Renal pelvis (tissue), 12 donors: ENCODE measurements at places on chromosomes 1 and 21.
A peak's percentile ranks its signal among the peaks of the same experiment; 100 is the strongest.

DNA sequence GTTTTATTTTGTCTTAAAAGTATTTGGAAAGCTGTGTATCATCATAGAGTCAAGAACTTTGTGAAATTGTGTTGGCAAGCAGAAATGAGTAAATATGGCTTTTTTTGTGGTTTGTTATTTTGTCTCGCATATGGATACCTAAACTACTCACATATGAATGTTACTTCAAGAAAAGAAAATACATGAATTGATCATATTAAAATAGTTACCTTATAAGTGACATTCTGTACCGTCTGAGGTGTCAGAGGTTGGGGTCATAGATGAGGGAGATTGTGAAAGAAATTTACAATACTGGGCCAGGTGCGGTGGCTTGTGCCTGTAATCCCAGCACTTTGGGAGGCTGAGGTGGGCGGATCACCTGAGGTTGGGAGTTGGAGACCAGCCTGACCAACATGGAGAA, 31.3 kb upstream of the AXDND1 start:
- no peak for DNase-seq

DNA sequence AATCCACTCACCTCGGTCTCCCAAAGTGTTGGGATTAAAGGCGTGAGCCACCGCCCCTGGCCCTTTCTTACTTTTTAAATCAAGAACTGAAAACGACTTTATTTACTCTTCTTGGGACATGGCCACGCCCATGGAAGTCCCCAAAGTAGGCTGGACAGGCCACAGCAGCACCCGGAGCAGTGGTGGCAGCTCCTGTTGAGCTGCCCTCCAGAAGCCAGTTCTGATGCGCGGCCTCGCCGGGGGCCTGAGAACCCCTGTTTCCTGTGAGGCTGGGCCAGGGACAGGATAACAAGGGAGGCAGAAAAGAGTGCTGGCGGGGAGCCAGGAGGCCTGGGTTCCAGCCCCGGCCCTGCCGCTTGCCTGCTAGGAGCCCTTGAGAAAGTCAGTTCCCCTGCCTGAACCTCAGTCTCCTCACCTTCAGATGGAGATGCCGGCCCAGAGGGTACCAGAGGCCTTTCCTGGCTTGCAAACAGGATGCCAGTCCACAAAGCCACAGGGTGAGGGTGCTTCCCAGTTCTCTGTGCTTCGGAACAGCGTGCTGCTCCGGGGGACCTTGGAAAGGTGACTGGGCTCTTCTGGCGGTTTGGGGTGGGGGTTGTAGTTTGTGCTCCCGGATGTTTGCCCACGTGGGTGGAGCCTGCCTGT, 59.4 kb downstream of the RUNX3 start:
- DNase-seq, result no peak

GRCh38 chr1:155260276-155260675, 1.9 kb downstream of the SCAMP3 start:
- DNase-seq, result no peak

GRCh38 chr1:12556368-12556930, 61.6 kb downstream of the DHRS3 start:
- DNase-seq, result peak; percentile 70

- no peak for DNase-seq
Observed at GRCh38 chr1:77975907-77976306, 3.0 kb downstream of the FUBP1 start.

- no peak for DNase-seq
Observed at GRCh38 chr1:145792484-145792883, 31.4 kb downstream of the RNF115 start.

DNA sequence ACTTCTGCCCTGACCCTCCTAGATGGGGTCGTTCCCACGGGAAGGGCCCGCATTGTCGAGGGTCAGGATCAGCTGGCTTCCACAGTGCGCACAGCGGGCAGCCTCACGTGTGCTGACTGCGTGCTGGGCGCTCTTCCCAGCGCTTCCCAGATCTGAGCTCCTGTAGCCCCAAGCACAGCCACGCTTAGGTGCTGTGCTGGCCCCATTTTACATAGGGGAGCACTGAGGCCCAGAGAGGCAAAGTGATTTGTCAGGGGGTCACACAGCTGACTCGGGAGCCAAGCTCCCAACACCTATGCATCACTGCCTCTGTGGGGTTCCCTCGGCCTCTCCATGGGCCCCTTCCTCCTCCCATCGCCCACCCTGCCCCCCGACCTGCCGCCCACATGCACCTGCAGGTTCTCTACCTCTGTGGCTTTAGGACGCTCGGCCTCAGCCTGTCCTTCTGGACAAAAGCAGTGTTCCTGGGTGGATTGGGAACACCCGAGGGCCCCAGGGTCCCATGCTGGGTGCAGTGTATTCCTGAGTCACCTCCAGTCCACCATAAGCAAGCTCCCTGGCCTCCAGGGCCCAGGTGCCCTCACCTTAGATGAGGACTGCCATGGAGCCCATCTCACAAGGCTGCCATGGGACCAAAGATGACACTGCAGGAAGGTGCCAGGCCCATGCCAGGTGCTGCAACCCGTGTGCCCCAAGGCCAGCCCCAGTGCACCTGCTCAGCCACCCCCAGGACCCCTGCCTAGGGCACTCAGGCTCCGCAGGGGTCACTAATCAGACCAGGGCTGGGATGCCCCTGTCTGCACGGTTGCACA, 23.3 kb downstream of the TFF3 start:
- no peak for DNase-seq

GRCh38 chr1:59866462-59866861, 51.7 kb downstream of the HOOK1 start:
- DNase-seq, result no peak

GRCh38 chr1:157312082-157312812, 174.1 kb upstream of the ETV3 start:
- no peak for DNase-seq

- DNase-seq, result no peak
Observed at GRCh38 chr1:56710646-56711045, 65.5 kb downstream of the PRKAA2 start.

DNA sequence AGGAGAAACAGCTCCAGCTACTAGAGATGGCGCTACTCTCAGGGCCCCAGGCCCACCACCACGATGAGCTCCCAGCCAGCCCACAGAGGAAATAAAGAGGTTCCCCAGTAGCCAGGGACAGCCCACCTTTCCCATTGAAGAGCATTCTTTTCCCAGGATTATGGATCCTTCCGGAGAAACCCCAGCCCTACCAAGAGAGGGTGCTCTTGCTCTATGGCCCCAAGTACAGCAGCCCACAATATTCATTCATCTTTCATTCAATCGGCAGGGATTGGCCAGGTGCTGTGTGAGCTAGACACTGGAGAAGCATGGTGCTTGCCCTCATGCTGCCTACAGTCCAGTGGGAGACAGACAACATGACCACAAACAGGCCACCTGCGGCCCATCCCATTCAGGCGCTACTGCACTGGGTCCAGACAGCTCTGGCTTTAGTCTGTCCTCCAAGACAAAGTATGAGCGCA, 29.9 kb downstream of the PMVK start:
- DNase-seq, result no peak

DNA sequence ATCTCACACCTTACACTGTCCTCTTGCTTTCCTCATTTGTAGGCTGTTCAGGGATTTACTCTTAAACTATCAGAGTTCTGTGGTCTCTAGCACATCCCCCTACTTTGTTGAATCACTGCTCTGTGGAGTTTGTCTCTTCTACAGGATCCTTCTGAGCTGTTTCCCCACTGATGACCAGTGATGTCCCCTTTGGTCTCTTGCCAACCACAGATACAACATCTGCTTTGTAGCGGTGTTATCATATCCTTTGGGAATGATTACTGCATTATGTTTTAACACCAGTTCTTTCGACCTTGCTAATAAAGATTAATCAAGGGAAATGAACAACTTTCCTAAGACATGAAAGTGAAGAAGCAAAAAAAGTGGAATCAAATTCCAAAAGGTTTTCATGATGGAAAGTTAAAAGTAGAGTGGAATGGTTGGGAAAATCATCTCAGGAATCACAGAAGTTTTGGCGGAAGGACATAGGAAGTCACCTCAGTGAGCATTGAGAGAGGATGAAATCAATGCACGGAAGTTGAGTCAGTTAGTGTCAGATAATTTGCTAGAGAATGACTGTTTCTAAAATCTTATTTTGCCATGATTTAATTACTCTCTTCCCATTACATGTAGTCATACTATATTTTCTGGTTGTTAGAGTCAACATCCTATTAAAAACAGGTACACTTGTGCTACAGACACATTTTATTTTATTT, 11.2 kb downstream of the OR10K2 start:
- DNase-seq, result no peak

GRCh38 chr1:56448529-56449300, 130.6 kb downstream of the PLPP3 start:
- DNase-seq, result no peak

DNA sequence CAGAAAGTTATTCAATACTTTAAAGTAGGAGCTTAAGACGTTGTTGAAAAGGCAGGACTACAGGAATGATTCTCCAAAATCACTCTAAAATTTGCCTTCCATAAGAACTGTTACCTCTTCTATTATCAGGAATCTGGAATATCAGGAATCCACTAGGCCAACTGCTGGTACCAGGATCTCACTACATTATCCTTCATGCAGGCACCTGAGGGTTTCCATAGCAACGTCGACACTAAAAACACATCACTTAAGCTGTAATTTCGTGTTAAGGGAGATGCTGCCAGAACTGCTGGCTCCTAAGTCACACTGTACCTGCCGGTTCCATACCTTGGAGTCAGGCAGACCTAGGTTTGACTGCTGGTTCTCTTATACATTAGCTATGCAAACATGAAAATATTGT, 139.7 kb upstream of the C1orf87 start:
- no peak for DNase-seq

GRCh38 chr1:167502719-167503462, 15.4 kb downstream of the CD247 start:
- DNase-seq, result no peak

DNA sequence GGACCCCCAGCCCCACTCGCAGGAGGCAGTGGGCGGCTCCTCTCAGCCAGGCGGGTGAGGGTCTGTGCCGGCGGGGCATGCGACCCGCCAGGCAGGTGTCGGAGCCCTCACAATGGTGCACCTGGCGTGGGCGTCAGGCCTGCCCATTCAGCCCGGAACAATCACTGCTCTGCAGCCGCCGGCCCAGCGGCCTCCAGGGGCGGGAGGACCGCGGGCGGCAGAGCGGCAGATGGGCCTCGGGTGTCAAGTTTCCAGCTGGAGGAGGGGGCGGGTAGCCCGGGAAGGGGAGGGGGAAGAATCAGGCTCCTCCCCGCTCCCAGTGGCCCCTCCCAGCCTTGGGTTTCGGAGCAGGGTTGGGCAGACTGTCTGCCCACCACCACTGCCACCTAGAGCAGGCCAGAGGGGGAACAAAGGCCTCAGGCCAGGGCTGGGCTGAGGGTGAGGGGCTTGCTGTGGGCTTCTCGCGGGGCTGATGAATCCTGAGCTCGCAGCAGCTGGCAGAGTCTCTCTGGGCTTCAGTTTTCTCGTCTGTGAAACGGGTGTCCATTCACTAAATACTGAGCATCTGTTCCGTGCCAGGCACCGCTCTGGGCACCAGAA, 39.5 kb upstream of the CASZ1 start:
- DNase-seq, result peak; percentile 87

DNA sequence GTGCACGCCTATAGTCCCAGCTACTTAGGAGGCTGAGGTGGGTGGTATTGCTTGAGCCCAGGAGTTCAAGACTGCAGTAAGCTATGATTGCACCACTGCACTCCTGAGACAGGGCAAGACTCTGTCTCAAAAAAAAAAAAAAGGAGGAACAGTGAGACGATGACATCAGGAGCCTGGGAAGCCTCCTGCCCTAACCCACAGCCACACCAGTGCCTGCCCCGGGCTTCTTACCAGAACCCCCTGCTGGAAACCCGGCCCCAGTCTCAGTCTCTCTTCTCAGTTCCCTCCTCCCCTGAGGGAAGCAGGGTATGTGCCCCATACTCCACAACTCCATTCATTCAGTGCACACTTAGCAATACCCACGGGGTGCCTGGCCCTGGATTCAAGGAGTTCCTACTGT, 9.1 kb downstream of the COL8A2 start:
- DNase-seq, result no peak

- no peak for DNase-seq
Observed at GRCh38 chr1:1842360-1843146, 48.3 kb downstream of the GNB1 start.

- no peak for DNase-seq
Observed at GRCh38 chr1:93087532-93087931, 8.4 kb downstream of the MTF2 start.

DNA sequence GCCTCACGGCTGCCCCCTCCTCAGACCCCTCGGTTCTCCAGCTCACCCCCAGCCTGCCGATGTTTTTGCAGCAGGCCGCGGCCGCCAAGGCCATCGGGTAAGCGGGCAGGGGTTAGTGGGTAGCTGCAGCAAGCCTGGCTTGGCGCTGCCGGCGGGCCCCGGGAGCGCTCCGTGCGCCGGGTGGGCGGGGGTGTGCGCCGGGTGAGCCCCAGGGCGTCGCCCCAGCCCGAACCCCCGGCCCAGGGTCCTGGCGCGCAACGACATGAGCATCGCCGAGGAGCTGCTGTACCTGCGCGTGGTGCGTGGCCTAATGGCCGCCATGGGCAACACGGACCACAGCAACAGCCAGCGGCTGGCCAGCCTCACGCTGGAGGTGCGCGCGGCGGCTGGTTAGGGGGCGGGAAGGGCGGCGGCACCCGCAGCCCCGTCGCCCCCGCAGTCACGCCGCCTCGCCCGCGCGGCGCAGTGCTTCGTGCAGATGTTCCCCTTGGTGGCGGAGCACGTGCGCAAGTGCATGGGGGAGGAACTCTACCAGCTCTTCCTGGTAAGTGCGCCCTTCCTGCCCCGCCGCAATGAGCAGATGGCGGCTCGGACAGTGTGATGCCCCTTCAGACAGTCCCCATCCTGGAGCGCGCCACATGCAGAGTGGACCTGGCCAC, 6.5 kb downstream of the RNU5D-1 start:
- no peak for DNase-seq

- no peak for DNase-seq
Observed at GRCh38 chr1:34075576-34075975, 89.5 kb downstream of the CSMD2 start.

DNA sequence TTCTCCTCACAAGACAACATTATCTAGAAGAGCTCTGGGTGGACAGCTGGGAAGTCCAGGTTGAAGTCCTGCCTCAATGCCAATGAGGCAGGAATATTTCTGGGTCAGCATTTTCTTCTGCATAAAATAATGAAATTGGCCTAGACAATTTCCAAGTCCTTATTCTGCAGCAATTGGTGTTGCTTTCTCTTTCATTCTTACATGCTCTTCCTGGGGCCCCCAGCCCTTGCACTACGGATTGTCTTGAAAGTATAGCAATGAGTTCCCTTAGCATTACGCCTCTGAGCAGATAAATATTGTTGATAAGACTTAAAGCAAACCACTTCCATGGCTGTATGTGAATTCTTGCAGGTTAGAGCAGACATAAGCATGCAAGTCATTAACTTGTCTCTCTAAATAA, 188.5 kb downstream of the TGFBR3 start:
- DNase-seq, result no peak

GRCh38 chr1:48266576-48266975, 44.1 kb downstream of the SLC5A9 start:
- no peak for DNase-seq

DNA sequence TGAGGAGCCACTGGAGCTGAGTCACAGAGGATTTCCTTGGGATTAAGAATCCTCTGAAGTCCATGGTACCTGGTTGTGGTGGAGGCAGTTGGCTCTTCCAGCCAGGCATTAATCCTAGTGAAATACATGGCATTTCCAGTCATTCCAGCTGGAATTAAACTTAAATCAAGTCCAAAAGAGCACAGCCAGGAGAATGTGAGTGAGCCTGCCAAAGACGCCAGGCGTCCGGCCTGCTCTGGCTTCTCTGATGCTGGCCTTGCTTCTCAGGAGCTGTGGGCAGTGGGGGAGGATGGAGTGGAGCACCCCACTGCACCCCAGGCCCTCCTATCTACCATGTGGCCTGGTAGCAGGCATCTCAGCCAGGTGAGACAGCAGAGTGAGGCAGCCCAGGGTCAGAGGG, 23.4 kb upstream of the TENT5C start:
- no peak for DNase-seq

GRCh38 chr1:14626869-14627607, 28.6 kb downstream of the KAZN start:
- peak; percentile 47 for DNase-seq
